ENCODE measurements at places on chromosomes 1 and 21.

- DNase-seq = no peak
Measured at GRCh38 chr1:33119532-33120217, 38.7 kb downstream of the AZIN2 start.

GRCh38 chr1:2493691-2494322 lies 17.7 kb downstream of the PLCH2 start:
- DNase-seq = no peak

- no peak for DNase-seq
Measured at GRCh38 chr1:245704765-245705164, 550.0 kb downstream of the KIF26B start.

GRCh38 chr1:26853156-26853555 lies 9.8 kb upstream of the SFN start:
- peak; percentile 81 for DNase-seq

GRCh38 chr1:246497331-246497915 lies 9.7 kb downstream of the SMYD3 start:
- no peak for DNase-seq

GRCh38 chr1:165565751-165566490 lies 22.1 kb downstream of the LRRC52 start:
- no peak for DNase-seq

- no peak for DNase-seq
Measured at GRCh38 chr1:18110598-18110939, 3.0 kb downstream of the IGSF21 start.

DNA sequence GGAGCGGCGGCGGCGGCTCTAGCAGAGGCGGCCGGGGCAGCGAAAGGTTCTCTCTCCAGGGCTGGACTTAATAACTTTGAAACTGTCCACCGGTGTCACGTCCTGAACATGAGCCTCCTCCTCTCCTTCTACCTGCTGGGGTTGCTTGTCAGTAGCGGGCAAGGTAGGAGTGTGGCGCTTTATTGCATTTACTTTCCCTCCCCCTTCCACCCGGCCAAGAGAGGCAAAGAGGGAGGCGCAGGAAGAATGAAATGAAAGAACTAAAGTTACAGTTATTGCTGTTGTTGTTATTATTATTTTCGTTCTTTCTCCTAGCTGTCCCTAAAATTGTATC lies 214 bp downstream of the NCAM2 start:
- DNase-seq = no peak

GRCh38 chr1:88252745-88253144 lies 431.3 kb upstream of the PKN2 start:
- no peak for DNase-seq

DNA sequence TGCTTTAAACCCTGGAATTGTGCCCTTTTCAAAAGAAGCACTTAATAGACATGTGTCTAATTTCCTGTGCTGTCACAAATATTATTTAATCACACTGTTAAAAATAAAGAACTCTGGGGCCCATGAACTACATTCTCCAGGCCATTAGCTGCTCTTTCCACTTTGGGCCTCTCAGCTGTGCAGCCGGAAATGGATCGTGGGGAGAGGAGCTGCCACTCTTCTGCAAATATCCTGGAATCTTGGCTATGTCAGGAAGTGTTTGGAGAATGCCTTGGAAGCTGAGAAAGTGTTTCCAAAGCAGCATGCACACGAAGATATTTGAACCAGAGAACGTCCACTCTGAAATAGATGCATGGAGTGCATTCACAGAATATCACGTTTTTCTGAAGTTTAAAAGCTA lies 27.5 kb upstream of the VPS26C start:
- DNase-seq = no peak

GRCh38 chr1:221336126-221336525 lies 405.8 kb downstream of the DUSP10 start:
- no peak for DNase-seq

- DNase-seq = no peak
Measured at GRCh38 chr1:170306948-170307347, 161.2 kb downstream of the NTMT2 start.

GRCh38 chr1:73327180-73327793 lies 870.7 kb downstream of the LRRIQ3 start:
- no peak for DNase-seq

DNA sequence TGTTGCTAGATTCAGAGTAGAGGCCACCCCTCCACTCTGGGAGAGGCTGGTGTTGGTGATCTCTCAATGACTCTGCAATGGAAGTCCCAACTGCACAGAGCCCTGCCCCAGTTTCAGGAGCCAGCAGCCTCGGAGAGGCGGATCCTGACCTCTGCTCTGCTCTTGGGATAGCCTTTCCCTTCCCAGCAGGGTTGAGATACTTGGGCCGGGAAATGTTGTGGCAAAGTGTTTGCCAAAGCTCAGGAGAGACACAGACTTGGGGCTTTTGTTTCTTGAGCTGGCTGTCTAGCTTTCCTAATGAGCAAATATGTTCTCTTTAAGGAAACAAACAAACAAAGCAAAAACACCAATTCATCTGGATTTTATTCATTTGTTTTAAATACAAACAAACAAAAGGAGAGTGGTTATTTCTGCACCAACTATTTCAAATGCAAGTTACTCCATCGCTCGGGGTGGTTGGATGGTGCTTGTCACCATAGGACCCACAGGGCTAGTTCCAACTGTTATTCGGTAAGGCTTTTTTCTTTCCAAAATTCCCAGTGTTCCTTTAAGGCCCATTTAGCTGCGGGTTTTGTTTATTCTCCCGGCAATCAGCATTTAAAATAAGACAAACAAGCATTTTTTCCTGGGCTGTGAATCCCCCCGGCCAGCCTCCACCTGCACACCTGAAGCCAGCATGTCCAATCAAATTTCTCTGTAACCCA lies 193.9 kb upstream of the LMO4 start:
- no peak for DNase-seq

DNA sequence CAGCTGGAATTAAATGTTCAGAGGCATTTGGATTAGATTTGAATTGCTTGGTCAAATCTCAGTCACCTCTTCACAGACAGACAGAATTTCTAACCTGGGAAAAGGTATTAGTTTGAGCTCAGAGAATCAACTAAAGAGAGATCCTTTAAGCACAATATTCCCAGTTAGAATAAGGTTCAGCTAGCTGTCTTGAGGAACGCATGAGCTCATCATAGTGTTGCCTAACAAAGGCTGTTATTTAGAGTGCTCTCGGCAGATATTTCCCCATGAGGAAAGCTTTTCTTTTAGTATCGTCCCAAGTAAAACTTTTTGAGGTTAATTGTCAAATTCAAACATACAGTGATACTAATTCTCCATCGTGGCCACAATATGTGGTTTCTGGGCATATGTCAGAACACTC lies 269.9 kb downstream of the HLX start:
- DNase-seq = no peak

- DNase-seq = no peak
Measured at GRCh38 chr1:48673332-48674105, 103.2 kb downstream of the BEND5 start.

DNA sequence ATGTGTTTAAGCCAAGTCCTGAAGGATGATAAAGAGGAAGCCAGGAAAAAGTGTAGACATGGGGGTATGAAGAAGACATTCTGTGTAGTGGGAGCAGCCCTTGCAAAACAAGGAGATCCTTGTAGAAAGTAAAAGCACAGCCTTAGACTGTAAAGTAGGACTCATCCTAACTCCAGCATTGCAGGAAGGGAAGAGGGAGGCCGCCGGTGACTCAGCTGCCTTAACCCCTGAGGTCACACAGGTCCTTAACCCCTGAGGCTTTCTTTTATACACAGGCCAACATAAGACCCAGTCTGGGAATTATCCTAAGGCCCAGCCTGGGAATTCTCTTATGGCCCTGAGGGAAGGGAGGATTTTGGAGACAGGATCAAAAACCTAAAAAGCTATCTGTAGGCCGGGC lies 18.0 kb downstream of the PGM1 start:
- DNase-seq = no peak

DNA sequence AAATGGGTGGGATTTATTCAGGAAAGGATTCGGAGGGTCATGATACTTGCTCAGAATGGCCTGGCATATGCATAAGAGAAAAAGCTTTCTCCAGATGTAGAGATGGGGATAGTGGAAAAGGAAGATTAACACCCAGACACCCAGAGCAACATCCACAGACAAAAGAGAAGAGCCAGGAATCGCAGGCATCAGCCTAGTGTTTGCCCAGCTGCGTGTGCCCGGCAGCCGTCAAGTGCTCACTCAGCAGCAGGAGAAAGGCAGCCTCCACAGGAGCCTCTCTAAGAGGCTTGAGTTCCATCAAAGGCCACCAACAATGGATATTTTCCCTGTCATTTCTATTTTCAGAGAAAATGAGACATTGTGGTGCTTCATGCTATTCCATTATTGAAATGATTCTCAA lies 54.7 kb downstream of the NTPCR start:
- no peak for DNase-seq

GRCh38 chr1:165403835-165404482 lies 41.0 kb downstream of the RXRG start:
- no peak for DNase-seq

DNA sequence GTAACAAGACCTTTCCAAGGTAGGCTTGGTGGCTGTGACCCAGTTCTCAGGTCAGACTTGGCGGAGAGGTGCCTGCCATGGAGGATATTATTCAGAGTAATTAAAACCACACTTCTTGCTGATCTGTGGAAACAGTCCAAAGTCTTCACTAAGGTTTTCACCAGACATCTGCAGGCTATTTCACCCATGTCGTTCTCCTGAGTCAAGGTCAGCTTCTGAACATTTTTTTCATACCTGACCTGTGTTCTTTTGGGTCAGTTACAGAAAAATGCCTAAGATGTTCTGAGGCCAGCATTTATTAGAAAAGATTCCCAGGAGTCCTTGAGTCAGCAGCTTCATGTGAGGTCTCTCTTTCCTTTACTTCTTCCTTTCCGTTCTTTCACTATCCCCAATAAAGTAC lies 54.9 kb downstream of the RGL1 start:
- no peak for DNase-seq

GRCh38 chr1:197471248-197471985 lies 203.4 kb downstream of the CRB1 start:
- no peak for DNase-seq

DNA sequence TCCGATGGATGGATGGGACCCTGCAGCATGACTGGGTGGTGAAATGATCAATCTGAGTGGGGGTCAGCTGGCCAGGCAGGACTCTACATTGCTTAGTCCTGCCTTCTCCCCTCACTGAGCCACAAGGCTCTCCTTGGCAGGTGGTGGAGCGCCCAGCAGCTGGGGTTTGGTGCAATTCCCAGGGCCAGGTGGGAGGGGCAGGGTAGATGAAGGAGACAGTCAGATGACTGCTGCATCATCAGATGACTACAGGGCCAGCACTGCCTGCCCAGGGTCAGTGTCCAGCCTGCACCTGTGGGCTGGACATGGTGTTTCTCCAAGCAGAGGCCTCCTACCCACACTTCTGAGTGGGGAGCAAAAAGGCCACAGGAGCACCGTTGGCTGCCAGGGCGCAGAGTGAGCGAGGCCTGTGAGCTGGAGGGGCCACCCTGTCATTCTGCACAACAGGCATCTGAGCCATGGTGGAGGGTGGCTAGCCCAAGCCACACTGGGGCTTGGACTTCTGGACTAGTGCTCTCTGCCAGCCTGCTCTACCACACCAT lies 103.9 kb upstream of the EDN2 start:
- DNase-seq = no peak

Measured in stimulated activated CD8-positive, alpha-beta memory T cell treated with anti-CD3 and anti-CD28 coated beads, Interleukin-7, amount 100 ng/mL, for 1 hour (primary cell).